ENCODE measurements at places on chromosomes 2 and 18. TPM values are rescaled to one million over a fixed set of nuclear protein-coding genes. Genes with fewer than 3 reads are reported as not detected.

FAM228A gene
- 0.14 TPM for total RNA-seq

CLHC1 gene
- 12.3 TPM for total RNA-seq

C18orf54 gene
- total RNA-seq = 12.7 TPM

DNA sequence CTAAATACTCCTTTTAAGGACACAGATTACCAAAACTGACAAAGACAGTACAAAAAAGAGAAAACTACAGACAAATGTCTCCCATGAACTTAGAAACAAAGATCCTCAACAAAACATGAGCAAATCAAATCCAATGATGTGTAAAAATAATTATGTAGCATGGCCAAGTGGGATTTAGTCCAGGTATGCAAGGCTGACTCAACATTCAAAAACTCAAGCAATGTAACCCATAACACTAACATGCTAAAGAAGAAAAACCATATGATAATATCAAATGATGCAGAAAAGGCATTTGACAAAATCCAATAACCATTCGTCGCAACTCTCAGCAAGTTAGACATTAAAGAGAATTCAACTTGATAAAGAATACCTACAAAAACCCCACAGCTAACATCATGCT is 239.0 kb upstream of the KLHL29 start:
- no peak for DNase-seq

DNA sequence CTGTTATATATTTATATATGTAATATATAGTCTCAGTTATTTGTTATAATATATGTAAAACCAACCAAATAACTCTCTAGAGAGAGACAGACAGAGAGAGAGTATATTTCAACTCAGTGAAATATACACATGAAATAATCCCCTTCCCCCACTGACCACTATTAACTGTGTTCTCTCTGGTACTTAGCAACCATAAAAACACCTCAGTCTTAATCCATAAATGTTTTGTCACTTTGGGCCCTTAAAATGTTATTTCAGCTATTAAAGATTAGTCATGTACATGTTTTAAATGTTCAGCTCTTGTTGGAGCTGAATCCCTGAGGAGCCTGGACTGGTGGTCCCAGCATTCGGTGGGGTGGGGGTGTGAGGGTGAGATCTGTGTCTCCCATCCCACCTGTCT is 122.2 kb upstream of the MAP3K20 start:
- DNase-seq = no peak

PKDCC gene
- not detected for total RNA-seq

DNA sequence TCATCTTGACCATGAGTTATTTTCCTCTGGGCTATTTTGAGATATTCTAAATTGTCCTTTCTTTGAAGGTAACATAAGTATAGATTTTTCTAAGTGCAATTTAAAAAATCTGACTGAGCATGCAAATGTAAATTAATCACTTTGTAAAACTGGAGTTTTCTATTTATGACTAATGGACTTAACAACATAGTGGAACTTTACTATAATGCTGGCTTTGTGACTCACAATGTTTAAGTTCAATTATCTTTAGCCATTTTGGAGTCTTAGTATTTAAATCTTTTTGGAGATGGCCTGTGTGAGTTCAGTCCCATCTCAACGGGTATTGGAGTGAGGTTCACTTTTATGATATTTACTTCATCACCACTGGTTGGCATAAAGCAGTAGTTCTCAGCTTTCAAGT is 35.2 kb upstream of the NOSTRIN start:
- DNase-seq = no peak

DNA sequence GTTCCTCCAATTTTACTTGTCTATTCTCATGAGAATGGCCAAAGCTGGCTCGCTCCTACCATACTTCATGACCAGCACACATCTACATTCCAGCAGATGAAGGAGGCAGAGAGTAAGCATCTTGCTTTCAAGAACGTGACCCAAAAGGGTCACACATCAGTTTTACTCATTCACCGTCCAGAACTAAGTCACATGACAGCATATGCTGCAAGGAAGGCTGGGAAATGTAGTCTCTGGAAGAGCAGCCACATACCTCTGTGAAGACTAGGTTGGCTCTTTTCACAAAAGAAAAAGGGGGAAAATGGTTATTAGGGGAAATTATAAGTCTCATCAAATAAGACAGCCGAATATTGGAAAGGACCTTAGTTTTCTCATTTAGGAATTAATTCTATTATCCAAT is 835.3 kb downstream of the EPHA4 start:
- DNase-seq = no peak

DNA sequence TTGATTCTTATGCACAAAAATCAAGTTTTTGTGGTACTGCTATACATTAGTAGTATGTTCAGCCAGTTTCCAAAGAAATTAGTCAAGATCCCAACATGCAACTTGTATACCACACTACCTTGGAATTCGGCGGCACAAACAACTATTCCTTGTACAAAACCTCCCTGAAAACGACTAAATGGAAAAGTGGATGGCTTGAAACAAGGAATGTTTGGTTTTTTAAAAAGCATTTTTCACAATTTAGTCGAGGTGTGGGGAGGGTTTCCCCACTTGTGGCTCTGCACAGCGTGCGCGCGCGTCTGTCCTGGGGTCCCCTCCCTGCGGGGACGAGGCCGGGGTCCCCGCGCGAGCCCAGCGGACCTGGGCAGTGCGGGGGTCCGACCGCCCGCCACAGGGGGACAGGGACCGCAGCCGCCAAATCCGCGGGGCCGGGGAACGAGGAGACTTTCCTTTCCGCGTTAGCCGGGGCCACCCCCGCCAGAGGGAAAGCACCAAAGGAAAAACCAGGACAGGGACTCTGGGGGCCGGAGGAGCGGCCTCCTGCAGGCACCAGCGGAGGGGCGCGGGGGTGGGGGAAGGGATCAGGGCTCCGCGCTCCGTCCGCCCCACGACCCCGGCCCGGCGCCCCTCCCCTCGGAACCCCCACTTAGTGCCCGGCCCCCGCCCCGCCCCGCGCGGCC is 534 bp upstream of the SOCS6 start:
- peak; percentile 3 for DNase-seq

FBXO41 gene
- 19.8 TPM for total RNA-seq

DNA sequence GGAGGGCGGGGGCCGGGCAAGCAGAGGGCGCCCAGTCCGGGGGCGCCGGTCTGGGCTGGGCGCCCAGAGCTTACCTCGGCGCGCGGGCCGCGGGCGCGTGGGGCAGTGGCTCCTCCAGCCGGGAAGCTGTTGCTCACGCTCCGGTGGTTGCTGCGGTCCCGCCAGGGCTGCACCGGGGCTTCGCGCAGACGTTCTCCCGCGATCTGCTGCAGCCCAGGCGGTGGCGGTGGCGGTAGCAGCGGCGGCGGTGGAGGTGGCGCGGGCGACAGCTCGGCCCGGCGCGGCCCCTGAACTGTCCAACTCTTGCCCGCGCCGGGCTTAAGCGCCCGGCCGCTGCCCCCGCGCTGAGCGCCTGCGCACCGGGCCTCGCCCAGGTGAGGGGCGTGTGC is 391 bp downstream of the ZNF385B start:
- peak; percentile 2 for DNase-seq

- no peak for DNase-seq
These were observed 207.8 kb upstream of the SMAD2 start for GRCh38 chr18:48138210-48138609.

DNA sequence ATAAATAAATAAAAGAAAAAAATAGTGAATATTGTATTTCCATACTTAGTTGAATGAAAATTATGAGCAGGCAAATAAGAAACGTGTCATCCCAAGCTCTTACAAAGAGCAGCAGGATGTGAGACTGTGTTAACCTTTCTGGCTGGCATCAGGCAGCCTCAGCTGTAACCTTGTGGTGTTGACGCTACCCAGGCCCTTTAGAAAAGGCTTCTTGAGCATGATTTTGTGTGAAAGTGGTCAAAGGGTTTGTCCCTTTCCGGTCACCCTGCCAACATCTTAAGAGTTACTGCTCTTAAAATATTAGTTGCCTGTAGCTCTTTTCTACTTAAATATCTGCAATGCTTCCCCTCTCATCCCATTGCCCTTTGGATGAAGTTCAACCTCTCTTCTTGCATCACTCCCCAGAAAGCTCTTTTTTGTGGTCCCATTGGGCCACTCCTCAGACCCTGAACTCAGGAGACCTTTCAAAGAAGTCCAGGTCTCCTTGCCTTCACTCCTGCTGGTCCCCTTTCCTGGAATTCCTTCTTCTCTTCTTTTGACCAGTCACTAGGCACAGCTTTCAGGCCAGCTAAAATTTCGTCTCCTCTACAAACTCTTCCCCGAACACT is 35.0 kb downstream of the RHOB start:
- no peak for DNase-seq

DNA sequence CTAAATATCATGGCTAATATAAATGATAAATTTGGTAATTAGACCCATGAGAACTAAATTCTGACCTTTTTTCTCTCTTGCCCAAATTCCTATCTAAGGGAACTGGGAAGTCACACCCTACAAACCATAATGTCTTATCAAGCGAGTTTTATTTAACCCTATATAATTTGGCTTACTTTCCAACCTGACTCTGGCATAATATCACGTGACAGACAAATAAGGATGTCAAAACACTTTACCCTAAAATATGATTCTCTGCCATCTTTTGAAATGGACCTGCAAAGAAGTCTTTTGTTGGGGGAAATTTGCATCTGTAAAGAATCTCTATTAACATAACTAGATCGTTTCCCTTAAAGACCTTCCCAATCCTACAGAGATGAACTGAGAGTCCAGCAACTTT is 1823.5 kb upstream of the LRRTM1 start:
- no peak for DNase-seq

GKN1 gene
- total RNA-seq = not detected

DNA sequence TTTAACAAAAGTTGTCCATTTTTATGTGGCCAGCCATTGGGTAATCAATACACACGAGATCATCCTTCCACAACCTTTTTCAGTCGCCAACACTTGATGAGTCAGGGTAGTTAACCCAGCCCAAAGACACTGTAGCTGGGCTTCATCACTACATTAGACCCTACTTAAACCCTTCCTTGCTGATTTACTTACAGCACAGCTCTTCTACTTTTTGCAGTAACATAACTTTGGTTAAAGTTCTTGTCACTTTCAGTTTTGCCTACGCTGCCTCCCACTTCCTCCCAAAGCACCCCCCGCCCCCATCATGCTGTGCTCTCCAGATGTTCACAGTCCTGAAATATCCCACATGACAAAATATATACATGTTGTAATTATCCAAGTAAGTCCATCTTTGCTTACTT is 103.6 kb downstream of the CDK15 start:
- DNase-seq = no peak

GRCh38 chr2:107669335-107669734 is 157.4 kb upstream of the RGPD4 start:
- no peak for DNase-seq

NAT8 gene
- total RNA-seq = not detected

DNA sequence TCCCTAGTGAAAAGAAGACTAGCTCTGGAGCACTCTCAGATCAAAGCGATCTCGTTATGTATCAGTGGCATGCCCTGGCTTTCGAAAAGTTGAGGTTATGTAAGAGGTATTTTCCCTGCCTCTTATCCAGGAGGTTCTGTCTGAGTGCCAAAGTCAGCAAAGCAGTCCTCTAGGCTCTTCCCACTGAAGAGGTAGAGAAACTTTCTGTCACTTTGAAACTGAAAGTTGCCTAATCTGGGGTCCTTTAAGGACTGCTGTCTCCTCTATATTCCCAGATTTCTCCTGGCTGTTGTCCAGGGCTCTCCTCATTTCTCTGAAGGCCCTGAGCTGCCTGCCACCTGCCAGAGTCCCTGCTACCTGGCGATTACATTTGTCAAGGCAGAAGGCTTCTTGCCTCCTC is 96.3 kb downstream of the B3GNT2 start:
- DNase-seq = no peak

DNA sequence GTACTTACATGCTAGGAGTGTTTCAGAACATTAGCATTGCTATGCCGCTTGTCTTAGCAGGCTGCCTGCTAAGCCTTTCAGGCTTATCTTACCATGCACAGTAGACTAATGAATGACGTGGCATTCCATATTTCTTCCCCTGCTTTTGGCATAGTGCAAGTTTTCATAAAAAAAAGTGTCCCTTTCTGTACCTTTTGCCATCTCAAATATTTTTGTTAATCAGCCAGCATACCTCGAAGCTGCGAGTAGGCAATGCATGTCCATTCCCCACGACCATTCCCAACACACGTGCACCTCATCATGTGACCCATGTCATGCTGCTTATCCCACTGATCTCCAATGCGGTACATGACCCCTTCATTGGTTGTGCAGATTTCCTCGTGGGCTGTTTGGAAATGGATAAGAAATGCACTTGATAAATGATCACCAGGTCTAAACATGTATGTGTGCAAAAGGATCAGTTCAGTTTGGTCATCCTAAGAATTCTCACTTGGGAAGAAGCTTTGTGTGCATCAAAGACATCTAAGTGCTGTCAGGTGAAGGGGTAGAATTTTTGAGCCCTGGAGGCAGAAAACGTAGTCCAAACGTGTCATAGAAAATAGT is 13.9 kb downstream of the FN1 start:
- DNase-seq = no peak

GRCh38 chr18:45551142-45551815 is 64.0 kb upstream of the SLC14A2 start:
- DNase-seq = no peak

DNA sequence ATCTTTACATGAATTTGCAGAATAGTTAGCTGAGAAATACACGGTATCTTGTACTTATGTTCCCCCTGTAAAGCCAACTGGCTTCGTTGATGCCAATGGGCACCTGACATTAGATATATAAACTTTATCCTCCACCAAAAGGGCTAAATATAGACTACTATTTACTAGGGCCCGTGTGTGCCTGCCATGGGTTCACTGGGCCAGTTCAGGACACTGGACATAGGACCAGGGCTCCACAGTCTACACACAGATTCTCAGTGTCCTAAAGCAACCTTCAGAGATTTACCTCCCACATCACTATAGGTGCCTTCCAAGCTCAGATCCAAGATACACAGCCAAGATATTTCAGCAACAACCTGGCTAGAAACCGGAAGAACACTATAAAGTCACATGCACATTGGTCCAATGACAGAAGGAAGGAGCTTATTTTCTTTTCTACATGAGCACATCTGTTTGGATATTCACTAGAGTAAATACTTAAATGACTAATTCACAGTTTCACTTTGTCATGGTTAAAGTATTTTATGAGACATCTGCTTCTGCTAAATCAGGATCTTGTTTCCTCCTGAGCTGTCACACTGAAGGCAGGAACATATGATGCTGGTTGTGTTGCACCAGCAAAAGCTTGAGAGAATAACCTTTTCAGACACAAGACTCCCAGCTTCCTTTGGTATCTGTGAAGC is 95.1 kb downstream of the MYO5B start:
- no peak for DNase-seq

DNA sequence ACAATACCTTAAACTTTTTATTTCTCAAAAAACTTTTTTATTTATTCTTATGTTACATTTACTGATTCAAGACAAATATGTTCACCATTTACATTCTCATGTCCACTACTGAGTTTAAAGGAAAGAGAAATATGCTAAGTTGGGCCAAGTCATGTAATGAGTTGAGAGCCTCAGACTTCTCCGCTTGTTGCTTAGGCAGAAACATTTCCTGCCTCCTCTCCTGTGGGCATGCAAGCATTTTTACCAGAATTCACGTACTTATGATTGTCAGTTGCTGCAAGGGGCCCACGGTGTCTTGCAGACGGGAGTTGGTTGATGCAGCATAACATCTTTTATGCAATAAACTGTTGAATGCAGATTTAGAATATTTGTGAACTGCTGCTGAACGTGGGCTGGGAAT is 51.8 kb downstream of the MYO1B start:
- DNase-seq = no peak

- no peak for DNase-seq
These were observed 336 bp downstream of the THNSL2 start for GRCh38 chr2:88170472-88170892.

- DNase-seq = no peak
These were observed 32.5 kb downstream of the GREB1 start for GRCh38 chr2:11566383-11566782.

ANKRD12 gene
- 84.4 TPM for total RNA-seq

COL3A1 gene
- total RNA-seq = not detected

GRCh38 chr2:163658556-163658955 is 77.3 kb downstream of the FIGN start:
- no peak for DNase-seq

Data from activated T-cell treated with anti-CD3 and anti-CD28 coated beads, Interleukin-2, amount 50 U/mL, for 72 hours (primary cell).